ENCODE measurements at places on chromosomes 13 and 19.
A peak's percentile ranks its signal among the peaks of the same experiment; 100 is the strongest.

GRCh38 chr19:14786421-14786851, 8.1 kb upstream of the ADGRE2 start:
- no peak for DNase-seq

- no peak for DNase-seq
Observed at GRCh38 chr13:110045202-110045601, 258.8 kb upstream of the IRS2 start.

DNA sequence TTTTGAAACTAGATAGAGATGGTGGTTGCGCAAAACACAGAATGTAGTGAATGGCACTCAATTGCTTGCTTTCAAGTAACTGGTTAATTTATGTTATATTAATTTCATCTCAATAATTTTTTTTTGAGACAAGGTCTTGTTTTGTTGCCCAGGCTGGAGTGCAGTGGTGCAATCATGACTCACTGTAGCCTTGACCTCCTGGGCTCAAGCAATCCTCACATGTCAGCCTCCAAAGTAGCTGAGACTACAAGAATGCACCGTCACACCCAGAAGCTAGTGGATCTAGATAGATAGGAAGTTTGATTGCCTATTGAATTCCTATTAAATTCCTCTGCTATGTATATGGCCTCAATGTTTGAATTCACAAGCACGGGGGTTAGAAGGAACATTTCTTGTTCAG, 26.4 kb upstream of the ADGRE2 start:
- no peak for DNase-seq

DNA sequence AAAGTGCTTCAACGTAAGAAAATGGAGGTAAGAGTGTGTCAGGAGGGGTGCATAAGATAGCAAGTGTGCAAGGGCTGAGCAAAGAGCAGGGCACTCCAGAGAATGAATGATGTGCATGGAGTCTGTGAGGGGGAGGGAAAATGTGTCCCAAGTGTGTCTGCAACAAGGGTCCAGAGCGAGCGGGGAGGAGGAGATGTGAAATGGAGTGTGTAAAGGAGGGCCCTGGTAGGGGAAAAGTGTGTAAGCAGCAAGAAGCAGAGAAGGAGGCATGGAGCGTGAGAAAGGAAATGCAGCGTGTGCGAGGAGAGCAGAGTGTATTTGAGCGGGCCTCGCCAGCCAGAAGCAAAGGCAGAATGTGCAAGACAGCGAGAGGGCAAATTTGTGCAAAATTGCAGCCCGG, 11.8 kb downstream of the C19orf81 start:
- no peak for DNase-seq

- DNase-seq: no peak
Observed at GRCh38 chr19:35816262-35816661, 3.6 kb upstream of the PRODH2 start.

DNA sequence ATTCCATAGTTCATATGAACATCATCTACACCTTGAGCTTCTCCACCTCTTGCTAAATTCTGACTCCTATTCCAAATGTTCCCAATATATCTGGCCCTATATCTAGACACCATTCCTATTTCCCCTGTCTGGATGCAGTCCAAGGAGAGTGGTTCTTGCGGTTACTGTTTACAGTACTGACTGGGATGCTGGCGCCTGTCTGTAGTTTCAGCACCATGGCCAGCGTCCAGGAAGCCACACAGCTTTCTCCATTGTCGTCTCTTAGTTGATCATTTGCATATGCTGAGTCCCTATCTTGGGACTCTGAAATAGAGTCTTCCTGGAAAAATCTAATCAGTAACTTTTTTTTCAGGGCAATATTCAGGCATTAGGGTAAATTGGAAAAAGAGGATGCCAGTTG, 14.9 kb downstream of the LAIR2 start:
- peak; percentile 79 for DNase-seq

- DNase-seq: no peak
Observed at GRCh38 chr13:37202264-37202663, 96.8 kb upstream of the CSNK1A1L start.

GRCh38 chr13:81927347-81927746, 1586.4 kb upstream of the SPRY2 start:
- DNase-seq: no peak
